Spinal cord (tissue), 10 donors: ENCODE measurements at places on chromosomes 2 and 18. TPM values are rescaled to one million over a fixed set of nuclear protein-coding genes. Genes with fewer than 3 reads are reported as not detected.

Gene CD8B2
- total RNA-seq: 0.40 TPM

Gene RAB27B
- total RNA-seq: 13.3 TPM

Gene AQP4
- total RNA-seq: 1,006 TPM

Gene SLC9A4
- total RNA-seq: 0.30 TPM

- no peaks in the 10 kb centered on the region for H3K27me3 ChIP-seq
- H3K4me1 ChIP-seq: no peaks in the 10 kb centered on the region
Measured at GRCh38 chr2:104909317-104909716, 55.4 kb downstream of the POU3F3 start.

DNA sequence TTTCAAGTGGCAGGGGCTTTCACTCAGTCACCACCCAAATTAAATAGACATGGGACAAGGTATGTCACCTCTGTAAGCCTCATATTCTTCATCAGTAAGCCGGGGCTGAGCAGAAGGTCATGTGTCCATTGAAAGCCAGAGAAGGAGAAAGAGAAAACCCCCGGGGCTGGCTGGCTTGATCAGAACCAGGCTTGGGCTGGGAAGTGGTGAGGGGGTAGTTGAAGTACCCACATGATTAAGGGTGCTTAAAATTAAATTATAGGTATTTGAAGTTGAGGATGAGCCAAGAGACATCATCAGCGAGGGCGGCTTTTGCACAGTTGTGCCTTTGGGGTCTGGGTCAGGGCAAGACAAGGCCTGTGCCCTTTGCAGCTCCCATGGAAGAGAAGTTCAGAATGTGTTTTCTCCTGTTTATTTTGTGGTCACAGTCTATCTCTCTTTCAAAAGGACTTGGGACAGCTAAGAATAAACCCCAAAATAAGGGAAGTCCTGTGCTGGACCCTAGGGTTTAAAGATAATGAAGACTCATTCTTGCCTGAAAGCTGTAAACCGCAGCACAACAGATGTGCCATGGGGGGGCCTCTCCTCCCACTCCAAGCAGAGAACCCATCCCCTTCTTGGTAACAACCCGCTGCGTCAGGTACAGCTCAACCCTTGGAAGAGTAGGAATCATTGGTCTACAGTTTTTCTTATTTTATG is 10.7 kb downstream of the DBI start:
- H3K27me3 ChIP-seq: no peaks in the 10 kb centered on the region
- H3K36me3 ChIP-seq: peaks cover 12% of the 10 kb centered on the region
- H3K4me3 ChIP-seq: no peak overlapping the region
- DNase-seq: no peak
- peaks cover 19% of the 10 kb centered on the region for H3K4me1 ChIP-seq
